Large intestine (tissue), 12 donors: ENCODE measurements at places on chromosomes 12 and 14. TPM values are rescaled to one million over a fixed set of nuclear protein-coding genes. Genes with fewer than 3 reads are reported as not detected.

GRCh38 chr14:23629832-23630396 is 6.2 kb upstream of the DHRS2 start:
- no peak for DNase-seq

DNA sequence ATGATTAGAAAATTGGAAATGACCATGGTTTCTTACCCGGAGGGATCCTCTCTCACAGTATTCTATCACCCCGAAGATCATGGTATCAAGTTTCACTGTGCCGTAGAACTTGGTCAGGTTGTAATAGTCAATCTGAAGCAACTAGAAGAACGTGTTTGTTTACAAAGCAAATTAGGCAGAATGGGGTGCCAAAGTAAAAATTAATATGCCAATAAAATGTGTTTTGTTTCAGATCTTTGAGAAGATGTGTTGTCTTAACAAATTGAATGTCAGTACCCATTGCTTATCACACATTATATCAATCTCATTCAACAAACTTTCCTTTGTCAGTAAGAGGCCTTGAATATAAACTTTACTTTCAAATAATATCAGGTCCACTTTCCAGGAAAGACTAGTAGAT is 45.0 kb downstream of the GUCY2C start:
- no peak for DNase-seq

DNA sequence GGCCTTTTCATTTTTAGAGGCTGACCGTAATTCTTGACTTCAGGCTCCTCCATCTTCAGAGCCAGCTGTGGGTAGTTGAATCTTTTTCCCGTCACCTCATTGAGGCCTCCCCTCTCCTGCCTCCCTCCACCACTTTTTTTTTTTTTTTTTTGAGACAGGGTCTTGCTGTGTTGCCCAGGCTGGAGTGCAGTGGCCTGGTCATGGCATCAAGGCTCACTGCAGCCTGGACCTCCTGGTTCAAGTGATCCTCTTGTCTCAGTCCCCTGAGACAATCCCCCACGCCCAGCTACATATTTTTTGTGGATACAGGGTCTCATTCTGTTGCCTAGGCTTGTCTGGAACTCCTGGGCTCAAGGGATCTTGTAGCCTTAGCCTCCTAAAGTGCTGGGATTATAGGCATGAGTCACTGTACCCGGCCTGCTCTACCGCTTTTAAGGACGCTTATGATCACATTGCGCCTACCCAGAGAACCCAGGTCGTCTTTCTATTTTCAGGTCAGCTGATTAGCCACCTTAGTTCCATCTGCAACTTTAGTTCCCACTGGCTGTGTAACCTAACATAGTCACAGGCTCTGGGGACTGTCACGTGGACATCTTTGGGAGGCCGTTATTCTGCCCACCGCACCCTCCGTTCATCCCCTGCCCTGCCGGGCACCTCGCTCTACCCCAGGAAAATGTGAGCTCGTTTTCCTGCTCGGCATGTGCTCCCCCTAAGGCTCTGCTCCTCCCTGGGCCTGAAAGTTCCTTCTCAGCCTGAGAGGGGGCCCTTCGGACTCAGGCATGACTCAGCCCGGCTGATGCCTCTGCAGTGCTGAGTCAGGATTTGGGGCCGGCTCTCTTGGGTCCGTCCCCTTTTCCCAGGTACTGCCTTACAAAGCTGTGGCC is 13.4 kb downstream of the TNFAIP2 start:
- DNase-seq: peak; percentile 84

DNA sequence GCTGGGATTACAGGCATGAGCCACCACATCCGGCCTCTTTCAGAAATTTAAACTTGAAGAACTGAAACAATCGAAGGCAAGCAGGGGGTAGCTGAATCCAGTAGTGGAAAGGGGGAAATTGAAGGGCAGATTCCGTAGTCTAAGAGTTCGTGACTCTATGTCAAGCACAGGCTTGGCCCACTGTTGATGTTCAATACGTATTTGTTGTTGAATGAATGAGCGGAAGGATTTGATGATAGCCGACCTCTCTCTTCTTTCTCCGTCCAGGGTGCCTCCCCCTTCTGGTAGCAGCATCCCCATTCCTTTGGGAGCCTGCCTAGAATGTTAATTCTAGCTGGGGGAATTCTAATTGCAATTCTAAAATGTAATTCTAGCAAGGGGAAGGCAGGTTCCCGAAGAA is 59.8 kb upstream of the MED13L start:
- DNase-seq: no peak

Gene SERPINA12
- polyA plus RNA-seq: not detected

- DNase-seq: no peak
Measured at GRCh38 chr12:1811281-1811947, 9.0 kb upstream of the LRTM2 start.

Gene MGP
- 152 TPM for polyA plus RNA-seq

- no peak for DNase-seq
Measured at GRCh38 chr12:55762646-55763045, 19.7 kb downstream of the GDF11 start.

Gene RHEBL1
- polyA plus RNA-seq: 0.79 TPM

DNA sequence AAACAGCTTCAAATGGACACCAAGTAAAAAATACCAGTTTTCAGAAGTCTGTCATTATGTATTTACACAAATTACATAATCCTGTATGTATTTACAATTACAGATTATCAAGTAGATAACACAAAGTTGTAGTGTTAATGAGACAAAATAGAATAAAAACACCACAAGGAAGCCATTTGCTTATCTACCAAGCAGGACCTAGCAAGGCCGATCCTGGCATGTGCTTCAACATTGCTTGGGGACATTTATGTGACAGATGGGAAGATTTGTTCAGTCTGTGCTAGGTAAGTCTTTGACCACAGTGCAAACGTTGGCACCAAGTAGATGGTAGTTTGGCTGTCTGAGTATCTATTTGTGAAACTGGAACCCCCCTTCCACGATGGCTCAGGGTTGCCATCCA is 35.8 kb downstream of the BCAT1 start:
- no peak for DNase-seq

DNA sequence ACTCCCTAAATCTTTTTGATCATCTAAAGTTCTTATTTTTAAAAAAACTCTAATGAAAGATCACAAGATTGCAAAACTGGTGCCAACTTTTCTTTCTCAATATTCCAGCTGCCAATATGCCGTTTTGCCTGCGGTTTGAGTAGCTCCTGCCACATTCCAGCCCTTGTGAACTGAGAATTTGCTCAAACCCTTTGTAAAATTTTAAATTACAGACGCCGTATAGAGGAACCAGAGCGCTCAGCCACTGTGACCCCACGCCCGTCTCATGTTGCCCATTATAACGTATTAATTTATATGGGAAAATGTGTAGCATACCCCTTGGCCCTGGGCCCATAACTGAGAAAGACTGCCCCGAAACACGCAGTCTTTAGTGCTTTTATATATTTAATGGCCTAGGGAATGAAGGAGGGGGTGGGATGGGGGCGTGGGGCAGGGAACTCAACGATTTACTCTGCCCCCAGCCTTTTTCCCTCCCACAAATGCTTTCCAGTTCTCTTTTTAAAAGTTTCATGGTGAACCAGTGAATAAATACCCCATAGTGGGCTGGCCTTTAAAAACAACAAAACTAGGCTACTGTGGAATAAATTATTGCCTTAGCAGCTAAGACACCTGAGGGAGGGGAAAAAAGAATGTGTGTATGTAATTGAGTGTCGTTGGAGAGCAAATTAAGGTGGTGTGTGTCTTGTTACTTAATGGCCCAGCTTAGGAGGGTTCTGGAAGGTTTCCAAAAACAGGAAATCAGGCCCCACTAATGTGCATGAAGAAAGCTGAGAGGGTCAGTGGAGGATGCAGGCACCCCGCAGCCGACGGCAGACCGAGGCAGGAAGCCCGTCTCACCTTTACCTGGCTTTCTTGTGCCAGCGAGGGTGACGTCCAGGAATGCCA is 45.7 kb upstream of the RFLNA start:
- no peak for DNase-seq

GRCh38 chr12:82688596-82688995 is 1.9 kb downstream of the TMTC2 start:
- no peak for DNase-seq

Gene KLC1
- 115 TPM for polyA plus RNA-seq

GRCh38 chr12:3896801-3897351 is 23.7 kb upstream of the PARP11 start:
- DNase-seq: peak; percentile 58

- DNase-seq: no peak
Measured at GRCh38 chr14:61477712-61478462, 156.5 kb downstream of the PRKCH start.

- DNase-seq: peak; percentile 16
Measured at GRCh38 chr14:31880935-31881334, 196.2 kb upstream of the ARHGAP5 start.

Gene RPGRIP1
- polyA plus RNA-seq: 0.49 TPM

DNA sequence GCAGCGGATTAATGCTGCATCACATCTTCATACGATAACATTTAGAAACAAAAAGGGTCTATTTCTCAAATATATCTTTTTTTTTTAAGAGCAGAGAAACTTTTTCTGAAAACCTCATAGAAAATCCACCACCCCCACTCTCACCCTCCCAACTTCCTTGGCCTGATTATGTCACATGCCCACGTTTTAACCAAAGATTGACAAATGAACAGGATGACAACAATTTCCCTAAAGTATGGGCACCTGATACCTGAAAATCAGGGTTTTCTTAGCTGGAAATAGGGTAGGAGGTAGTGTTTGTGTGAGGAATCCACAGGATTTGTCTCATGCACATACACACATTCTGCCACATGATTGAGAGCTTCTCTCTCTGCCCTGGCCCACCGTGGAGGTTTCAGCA is 74.7 kb upstream of the MDM1 start:
- no peak for DNase-seq

DNA sequence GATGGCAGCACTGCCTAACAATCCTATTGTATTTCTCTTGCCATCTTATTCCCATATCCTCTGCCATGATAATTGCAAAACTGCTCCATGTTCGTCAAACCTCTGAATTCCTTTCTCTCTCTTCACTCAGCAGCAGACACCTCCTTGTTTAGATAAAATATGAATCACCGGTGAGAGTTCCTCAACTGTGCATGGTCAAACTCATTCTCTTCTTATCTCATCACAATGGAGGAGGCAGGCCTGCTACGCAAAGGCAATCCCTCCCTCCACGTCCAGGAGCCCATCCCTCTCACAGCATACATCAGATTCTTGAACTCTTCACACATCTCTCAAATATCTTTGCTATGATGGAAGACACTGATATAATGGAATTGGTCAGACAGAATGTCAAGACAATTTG is 90.1 kb upstream of the DAAM1 start:
- no peak for DNase-seq

DNA sequence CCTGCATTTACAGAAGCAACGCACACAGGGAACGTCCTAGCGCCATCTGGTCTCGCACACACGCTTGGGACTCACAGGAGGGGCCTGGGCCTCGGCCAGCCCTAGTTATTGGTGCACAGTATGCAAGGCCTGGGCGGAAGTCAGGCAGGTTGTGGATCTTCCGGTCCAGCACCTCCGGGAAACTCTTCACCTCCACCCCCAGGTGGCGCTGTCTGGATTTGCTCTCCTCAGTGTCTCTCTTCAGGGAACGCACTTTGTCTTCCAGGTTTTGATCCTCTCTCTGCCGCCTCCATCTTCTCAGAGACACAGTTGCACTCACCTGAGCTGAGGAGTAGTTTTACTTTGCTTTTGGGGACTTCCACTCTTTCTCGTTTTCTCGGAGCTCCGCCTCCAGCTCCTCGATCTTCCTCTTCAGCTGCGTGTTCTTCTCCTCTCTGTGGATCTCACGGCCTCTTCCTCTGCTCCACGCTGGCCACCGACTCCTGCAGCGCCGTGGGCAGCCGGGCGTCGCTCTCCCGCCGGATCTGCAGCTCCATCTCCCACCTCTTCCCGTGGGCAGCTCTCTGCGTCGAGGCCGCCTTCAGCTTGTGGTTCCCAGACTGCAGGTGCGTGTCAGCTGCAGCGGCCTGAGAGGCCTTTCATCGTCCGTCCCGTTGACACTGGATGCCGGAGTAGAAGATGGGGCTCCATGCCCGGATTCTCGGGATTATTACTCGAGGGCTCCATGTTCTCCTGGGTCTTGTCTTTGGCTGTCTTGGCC is 933.8 kb downstream of the TMEM121 start:
- DNase-seq: no peak

DNA sequence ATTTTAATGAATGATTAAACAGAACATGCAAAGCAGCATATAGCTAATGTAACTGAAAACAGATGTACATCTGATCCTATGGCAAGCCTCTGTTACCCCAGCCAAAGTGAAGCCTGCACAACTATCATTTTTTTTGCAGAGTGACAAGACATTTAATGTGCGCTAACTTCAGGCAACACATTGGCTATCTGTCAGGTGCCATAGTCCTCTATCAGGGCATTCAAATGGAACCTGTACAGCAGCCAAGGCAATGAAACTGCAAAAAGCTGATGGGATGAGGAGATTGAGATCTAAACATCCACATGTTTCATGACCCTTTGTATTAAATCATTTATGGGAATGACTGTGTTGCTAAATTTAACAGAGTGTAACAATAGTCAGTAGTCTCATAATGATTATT is 1088.5 kb upstream of the TMEM132C start:
- no peak for DNase-seq

DNA sequence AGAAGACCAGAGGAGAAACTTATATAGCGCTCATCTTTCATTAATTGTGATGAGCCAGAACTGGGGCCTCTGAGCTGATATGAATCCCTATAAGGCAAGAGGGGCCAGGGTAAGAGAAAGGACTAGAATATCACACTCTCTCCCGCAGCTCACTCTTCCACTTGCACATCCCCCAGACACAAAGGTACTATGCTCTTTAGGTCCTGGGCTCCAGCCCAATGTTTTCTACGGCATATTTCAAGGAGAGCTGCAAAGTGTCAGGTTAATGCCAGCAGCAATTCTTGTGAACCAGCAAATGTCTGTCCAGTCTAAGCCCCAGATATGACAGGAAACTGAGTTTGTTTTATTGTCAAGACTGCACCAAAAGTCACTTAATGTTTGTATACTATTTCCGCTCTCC is 29.4 kb downstream of the PPP2R5E start:
- no peak for DNase-seq

DNA sequence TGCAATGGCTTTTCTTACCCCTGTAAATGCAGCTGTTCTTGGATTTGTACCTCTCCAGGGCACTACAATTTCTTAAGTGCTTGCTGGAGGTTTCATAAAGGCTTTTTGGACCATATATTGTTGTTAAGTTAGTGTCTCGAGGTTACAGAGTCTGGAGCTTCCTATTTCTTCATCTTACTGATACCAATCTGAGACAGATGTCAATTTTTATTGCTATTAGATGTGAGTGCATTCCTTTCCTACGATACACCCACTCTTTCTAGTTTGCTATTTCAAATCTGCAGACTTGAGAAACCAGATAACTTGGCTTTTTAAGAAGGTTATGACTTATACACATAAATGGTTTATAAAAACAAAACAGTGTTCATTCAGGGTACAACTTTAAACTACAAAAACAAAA is 2.1 kb downstream of the NOXRED1 start:
- no peak for DNase-seq

Gene CLEC2B
- 5.2 TPM for polyA plus RNA-seq

Gene PTGDR
- polyA plus RNA-seq: 1.5 TPM

- no peak for DNase-seq
Measured at GRCh38 chr14:88030079-88030478, 25.1 kb downstream of the GPR65 start.
